ENCODE measurements at places on chromosomes 12 and 14.
A peak's percentile ranks its signal among the peaks of the same experiment; 100 is the strongest.

DNA sequence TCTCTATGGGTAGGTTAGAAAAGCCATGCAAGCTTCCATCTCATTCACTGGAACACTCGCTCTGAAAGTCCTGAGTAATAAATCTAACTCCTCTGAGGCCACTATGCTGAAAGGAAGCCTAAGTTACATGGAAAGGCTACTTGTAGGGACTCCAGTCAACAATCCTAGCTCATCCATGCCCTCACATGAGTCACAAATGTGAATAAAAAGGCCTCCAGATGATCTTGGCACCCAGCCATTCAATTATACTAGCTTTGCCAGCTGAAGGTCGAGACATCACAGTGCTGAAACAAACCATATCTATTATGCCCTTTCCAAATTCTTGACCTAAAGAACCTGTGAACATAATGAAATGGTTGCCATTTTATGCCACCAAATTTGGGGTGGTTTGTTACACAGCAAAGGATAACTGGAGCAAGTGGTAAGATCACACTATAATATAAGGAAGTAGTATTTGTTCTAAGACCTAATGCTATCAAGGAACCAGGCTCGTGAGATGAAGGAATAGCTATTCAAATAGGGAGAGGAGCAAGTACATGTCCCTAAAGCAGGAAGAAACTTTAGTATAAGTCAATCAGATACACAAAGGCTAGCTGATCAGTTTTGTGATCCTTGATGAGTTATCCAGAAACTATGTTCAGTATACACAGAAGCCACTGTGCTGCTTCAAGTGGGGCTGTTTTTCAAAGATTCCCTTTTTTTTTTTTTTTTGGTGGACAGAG, 142.1 kb downstream of the MED13L start:
- DNase-seq, result no peak

DNA sequence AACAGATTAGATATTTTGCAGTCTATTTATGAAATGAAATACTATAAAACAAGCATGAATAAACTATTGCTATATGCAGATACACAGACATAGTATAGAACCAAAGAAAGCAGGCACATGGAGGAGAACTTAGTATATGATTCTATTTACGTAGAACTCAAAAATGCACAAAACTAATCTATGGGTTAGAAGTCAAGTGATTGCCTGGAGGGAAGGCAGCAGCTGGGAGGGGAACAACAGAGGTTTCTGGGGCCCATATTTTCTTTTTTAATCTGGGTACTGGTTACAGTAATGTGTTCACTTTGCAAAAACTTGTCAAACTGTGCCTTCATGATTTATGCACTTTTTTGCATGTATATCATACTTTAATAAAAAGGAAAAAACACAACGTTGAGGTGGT, 202.0 kb downstream of the BCAT1 start:
- no peak for DNase-seq

GRCh38 chr12:128170181-128170580, 96.8 kb upstream of the TMEM132C start:
- no peak for DNase-seq

- no peak for DNase-seq
These were observed 100.4 kb downstream of the IRF2BPL start for GRCh38 chr14:76927971-76928700.

DNA sequence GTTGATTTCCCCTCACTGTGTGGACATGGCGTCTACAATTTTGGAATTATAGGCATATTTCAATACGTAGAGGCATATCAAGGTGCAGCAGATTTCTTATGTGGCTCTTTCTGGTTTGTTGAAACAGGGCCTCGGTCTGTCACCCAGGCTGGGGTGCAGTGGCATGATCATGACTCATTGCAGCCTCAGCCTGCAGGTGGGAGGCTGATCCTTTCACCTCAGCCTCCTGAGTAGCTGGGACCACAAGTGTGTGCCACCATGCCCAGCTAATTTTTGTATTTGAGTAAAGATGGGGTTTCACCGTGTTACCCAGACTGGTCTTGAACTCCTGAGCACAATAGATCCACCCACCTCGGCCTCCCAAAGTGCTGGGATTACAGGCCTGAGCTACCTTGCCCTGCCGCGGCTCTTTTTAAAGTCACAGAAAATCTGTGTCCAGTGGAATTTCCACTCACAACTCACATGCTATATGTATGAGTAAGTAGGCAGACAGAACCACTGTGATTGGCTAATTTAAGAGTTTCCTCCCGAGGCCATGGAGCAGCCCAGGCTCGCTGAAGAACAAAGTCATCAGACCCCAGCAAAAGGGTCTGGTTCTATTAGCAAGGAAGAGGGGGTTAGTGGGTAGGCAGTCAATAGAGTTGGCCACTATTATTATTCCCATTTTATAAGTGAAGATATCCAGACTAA, 9.1 kb downstream of the GNG2 start:
- DNase-seq, result no peak

- no peak for DNase-seq
These were observed 66.9 kb downstream of the FBXO33 start for GRCh38 chr14:39365354-39365753.

DNA sequence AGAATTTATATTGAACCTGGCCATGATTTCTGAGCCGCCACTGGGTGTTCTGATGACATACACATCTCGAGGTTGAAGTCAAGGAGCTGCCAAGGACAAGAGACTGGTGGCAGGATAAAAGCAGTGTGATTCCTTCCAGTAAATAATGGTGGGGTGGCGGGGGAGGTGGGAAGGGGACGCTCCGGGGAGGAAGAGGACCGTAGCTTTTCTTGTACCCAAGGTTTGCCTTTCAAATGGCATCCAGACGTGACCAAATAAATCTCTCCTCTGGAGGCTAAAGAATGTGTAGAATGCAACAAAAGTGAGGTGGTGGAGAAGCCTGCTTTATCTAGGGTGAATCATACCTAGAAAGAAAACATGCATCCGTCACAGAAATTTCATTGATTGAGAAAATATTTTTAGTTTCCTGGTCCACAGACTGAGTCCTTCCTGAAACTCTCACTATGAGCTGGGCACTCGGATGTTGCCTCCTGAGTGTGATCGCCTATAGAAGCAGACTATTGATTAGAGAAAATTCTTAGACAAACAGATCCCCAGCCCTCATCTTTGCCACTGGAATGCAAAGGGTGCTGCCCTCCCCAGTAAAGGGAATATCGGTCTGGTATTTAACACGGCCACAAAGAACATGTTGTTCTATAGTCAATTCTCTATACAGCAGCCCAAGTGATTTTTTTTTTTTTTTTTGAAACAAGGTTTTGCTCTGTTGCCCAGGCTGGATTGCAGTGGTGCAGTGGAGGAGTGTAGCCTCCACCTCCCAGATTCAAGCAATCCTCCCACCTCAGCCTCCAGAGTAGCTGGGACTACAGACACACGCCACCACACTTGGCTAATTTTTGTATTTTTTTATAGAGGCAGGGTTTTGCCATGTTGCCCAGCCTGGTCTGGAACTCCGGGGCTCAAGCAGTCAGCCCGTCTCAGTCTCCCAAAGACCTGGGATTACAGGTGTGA, 112.1 kb downstream of the DPF3 start:
- no peak for DNase-seq

GRCh38 chr12:6963791-6964413, 6.6 kb downstream of the PHB2 start:
- no peak for DNase-seq

GRCh38 chr12:93663006-93663728, 14.0 kb upstream of the CRADD start:
- no peak for DNase-seq

DNA sequence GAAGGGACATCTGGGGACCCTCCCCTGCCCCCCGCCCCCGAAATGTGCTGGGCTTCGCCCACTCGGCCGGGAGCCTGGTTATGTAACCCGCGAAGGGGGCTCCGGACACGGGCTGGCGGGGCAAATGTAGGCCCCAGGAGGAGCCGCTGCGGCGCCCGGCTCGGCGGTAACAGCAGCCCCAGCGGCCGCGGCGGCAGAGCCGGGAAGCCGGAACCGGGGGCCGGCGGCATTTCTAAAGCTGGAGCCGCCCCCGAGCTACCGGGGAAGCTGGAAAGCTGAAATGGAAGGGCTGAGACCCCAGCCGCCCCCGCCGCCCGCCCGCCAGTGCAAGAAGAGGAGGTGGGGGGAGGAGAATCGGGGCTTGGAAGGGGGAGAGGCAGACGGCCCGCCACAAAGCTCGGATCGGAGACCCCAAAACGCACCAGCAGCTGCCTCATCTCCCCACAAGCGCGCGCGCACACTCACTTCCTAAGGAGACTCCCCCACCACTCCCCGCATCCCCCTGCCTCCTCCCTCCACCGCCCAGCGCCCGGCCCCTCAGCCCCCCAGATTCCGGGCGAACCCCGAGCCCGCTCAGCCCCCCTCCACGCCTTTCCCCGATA, 1.5 kb downstream of the KDM2B start:
- no peak for DNase-seq

DNA sequence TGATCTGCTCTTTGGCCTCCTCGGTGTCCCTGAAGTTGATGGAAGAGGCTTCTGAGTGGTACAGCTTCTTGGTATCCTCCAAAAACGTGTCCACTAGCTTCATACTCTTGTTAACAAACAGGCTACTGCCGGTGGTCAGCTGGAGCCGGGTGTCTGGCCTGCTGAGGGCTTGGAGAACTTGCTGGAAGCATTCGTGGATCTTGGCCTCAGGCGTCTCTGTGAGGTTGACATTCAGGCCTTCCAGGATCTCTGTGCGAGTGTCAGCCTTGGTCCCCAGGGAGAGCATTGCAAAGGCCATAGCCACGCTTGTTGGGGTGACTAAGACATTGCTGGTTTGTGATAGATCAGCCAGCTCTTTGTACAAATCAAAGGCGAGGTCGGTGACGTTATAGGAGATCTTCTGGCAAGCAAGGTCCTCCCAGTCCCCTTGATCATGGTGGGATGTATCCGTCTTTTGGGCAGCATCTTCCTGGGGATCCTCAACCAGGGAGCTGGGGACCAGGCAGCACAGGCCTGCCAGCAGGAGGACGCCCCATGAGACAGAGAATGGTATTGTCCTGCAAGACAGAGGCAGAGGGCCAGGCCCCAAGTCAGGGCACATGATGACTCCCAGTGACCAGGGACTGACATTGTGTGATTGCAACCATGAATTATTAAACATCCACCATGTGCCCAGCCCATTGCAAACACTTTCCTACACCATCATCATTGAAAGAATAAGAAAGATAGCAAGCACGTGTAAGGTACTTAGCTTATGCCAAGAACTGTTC, 22.1 kb downstream of the SERPINA1 start:
- no peak for DNase-seq

DNA sequence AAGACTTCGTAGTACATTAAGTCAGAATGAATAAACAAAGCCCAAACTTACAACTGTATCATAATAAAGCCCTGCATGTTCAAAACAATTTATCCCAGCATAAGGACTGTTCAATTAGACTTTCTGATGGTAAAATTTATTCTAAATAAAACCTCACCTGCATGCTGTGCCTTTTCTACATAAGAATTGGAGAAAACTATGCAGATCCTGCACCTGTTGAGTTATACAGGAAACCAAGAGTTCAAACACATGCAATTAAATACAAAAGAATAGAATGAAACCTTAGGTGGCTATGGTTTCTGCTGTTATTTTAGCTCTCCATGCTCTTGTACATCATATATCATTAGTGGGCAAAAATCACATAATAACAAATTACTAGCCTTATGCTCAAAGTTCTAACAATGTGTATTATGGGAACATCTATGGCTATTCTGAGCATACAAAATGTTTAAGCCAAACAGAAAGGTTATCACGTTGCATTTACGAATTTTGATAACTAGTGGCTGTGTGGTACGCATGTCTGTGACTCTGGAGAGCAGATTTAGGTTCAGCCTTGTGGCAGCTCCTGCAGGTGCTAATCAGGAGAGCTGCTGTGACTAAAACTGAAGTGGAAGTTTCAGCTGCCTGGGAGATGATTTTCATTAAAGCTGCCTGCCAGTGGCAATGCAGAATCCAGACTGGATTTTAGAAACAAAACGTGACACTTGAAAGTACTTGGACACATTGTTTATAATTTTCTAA, 36.1 kb upstream of the LRFN5 start:
- no peak for DNase-seq

- DNase-seq, result peak; percentile 91
These were observed 41.4 kb downstream of the NOC4L start for GRCh38 chr12:132185705-132186104.

DNA sequence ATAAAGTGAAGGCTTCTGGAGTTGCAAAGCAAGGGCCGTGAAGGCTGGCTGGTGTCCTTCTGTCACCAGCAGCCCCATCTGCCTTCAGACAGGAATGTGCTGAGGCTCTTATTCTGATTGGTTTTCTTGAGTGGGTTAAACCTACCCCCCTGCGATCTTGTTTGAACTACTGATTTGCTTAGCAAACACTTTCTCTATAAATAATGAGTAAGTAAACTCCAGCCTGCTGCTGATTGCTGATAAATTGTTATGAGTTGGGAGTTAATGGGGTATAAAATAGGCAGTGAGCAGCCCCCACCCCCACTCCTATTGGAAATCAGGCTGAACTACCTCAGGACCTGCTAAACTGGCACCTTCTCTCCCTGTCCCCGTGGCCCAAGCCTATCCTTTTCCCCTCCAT, 146.1 kb upstream of the NOS1 start:
- DNase-seq, result no peak

DNA sequence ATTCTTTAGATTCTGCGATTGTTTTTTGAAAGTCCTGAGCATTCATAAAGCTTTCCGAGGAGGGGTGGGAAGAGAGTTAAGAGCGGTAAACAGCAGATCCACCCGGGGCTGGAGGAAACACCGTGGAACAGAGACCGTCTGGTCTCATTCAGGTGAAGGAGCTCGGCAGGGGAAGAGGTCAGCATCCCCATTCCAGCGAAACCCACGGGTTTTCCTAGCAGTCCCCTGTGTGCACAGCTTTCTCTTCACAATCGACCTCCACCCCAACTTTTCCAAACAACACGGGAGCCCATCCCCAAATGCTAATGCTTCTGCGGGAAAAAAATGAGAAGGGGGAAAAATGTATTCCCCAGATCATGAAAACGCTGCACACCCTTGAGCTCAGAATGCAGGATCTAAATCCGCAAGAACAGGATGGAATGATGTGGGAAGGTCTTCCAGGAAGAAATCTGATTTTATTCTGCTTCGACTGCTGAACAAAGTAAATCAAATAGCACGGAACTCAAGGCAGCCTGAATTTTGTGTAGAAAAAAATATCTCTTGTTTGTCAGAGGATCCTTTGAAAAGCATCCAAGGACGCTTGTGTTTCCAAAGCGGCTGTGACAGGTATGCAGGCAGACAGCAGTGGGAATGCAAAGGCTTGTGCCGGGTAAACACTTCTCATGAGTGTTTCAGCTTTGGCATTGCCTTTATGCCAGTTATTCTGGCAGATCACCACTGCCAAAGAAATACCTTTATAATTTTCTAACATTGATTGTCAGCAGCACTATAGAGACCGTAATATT, 128.8 kb downstream of the NDUFA12 start:
- DNase-seq, result no peak

- no peak for DNase-seq
These were observed 705 bp upstream of the CHGA start for GRCh38 chr14:92922155-92922735.

GRCh38 chr12:116698116-116698515, 39.8 kb downstream of the SPRING1 start:
- no peak for DNase-seq
